Activated T-helper 9 cell treated with anti-CD3 and anti-CD28 coated beads, Interleukin-2, amount 50 U/mL, for 16 hours (primary cell): ENCODE measurements at places on chromosomes 2 and 18.

DNA sequence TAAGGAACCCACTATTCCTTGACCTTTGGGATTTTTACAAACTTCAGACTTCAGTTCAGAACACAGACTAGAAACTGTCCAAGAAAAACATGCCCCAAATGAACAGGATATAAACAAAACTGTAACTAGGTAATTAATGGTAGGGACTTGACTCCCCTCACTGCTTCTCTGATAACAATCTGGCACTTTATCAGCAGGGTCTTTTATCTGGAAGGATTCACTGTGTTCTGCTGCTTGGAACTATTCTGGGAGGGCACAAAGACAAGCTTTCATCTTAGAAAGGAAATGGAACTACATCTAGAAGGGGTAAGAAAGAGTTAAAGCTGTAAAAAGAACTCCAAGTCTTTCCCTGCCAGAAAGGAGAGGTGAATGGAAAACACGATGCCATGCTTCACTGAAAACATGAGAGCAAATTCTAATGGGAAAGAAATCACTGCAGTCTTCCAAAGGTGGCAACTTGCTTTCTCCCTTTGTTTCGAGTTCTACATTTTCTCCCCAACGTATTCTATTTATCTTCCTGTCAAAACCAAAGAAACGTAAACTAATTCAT, 181.2 kb downstream of the THADA start:
- DNase-seq, result no peak

GRCh38 chr2:11344956-11345677, 681 bp upstream of the ROCK2 start:
- no peak for DNase-seq

- no peak for DNase-seq
Observed at GRCh38 chr2:230932556-230933511, 7.8 kb upstream of the GPR55 start.

- no peak for DNase-seq
Observed at GRCh38 chr18:9578306-9578705, 36.1 kb downstream of the PPP4R1 start.

GRCh38 chr2:105525201-105525600, 126.3 kb upstream of the FHL2 start:
- DNase-seq, result no peak

GRCh38 chr2:161017780-161018470, 142.3 kb upstream of the TANK start:
- DNase-seq, result no peak

GRCh38 chr2:8938384-8938783, 65.1 kb downstream of the MBOAT2 start:
- no peak for DNase-seq

- DNase-seq, result no peak
Observed at GRCh38 chr2:47219970-47220369, 64.9 kb upstream of the STPG4 start.

DNA sequence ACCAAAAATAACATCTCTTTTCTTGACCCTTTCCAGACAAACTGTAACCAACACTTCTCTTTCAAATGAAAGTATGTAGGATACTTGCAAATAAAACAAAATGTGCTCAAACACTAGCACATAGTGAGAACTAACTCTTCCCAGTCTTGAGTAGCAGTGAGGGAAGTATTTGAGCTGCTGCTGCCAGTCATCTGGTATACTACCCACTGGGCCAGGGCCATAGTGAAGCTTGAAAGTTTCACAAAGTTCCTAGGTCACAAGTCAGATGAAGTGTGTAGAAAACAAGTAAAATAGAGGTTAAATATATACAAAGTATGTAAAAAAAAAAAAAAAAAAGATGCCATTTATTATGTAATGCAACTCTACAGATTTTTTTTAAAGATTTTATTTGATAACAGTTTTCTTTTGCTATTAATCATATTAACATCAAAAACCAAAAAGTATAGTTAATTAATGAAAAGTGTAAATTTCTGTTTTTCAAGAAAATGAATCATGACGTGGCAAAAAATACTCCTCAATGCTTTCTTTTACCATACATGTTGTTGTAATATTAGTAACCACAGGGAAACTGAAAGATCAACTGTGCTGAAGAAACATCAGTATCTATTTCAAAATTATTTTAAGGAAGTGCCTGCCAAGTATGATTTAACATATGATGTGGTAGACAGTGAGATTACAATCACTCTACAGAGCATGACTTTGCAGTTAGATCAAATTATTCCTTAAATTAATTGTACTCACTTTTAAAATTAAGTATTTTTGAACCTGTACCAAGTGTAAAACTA, 21.6 kb upstream of the TRIB2 start:
- DNase-seq, result no peak

GRCh38 chr2:169598982-169599381, 14.8 kb downstream of the PPIG start:
- no peak for DNase-seq

GRCh38 chr2:98333922-98334321, 12.3 kb upstream of the CNGA3 start:
- no peak for DNase-seq

DNA sequence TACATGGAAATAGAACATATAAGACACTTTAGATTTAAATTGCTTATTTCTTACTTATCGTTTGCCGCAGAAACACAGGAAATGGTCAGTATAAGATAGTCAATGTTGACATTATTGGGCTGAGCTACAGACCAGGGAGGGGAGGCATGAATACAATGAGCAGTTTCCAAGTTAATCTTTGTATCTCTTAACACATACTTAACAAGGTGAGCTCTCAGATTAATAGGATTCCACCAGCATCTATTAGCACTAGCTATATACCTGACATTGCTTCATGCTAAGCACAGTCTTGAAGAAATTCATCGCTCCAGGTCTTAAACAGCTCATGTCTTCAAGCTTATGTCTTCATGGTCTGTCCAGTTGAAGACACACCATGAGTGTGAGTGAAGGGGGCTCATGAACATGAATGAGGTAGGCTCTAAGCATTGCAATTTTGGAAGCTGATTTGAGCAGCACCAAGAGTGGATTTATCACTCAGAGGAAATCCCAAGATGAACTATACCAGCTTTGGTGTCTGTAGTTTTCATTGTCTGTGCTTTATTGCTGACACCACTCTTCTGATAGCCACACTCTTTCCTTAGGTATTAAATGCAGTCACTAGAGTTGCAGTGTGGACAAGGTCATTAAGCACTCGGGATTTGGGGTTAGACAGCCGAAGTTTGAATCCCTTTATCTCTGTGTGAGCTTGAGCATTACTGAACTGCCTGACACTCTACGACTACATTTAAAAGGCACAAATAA, 359.3 kb upstream of the EPHA4 start:
- no peak for DNase-seq

DNA sequence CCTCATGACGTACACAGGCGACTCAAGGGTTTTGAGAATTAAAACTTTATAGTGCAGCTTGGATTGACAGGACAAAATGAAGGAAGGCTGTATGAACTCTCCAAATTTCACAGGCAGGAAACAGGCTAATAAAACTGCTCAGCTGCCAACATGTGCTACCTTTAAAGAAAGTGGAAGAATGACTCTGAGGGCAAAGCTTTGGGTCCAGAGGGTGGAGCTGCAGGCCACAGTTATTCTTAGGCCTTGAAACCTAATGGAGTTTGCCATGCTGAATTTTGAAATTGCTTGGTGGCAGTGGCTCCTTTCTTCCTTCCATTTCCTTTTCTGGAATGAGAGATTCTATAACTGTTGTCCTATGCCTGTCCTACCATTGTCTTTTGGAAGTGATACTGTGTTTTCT, 34.8 kb downstream of the HAT1 start:
- DNase-seq, result no peak

GRCh38 chr2:20917719-20918572, 95.0 kb upstream of the LDAH start:
- DNase-seq, result no peak
